ENCODE measurements at places on chromosomes 11 and 22. TPM values are rescaled to one million over a fixed set of nuclear protein-coding genes. Genes with fewer than 3 reads are reported as not detected.

PNPLA3 gene
- 0.76 TPM for total RNA-seq

MLC1 gene
- 0.70 TPM for total RNA-seq

ANKK1 gene
- 2.7 TPM for total RNA-seq

C11orf91 gene
- total RNA-seq = not detected

MRGPRE gene
- total RNA-seq = not detected

OR9Q2 gene
- total RNA-seq = not detected

SLC22A12 gene
- not detected for total RNA-seq

RASD2 gene
- 0.26 TPM for total RNA-seq

UPK3A gene
- not detected for total RNA-seq

FAM83F gene
- total RNA-seq = 25.5 TPM

C11orf16 gene
- total RNA-seq = not detected

FOSL1 gene
- 72.7 TPM for total RNA-seq

OR5T3 gene
- total RNA-seq = not detected

FBLN1 gene
- 546 TPM for total RNA-seq

NCAPD3 gene
- total RNA-seq = 21.7 TPM

FERMT3 gene
- 15.4 TPM for total RNA-seq

OR52N4 gene
- not detected for total RNA-seq

MOGAT2 gene
- not detected for total RNA-seq

CASP12 gene
- 0.57 TPM for total RNA-seq

APOA1 gene
- not detected for total RNA-seq

RASSF10 gene
- total RNA-seq = 15.2 TPM

HORMAD2 gene
- not detected for total RNA-seq

NPTXR gene
- 2.3 TPM for total RNA-seq

CBLIF gene
- not detected for total RNA-seq

LINC01488 gene
- not detected for total RNA-seq
